ENCODE measurements at places on chromosomes 2 and 18.

DNA sequence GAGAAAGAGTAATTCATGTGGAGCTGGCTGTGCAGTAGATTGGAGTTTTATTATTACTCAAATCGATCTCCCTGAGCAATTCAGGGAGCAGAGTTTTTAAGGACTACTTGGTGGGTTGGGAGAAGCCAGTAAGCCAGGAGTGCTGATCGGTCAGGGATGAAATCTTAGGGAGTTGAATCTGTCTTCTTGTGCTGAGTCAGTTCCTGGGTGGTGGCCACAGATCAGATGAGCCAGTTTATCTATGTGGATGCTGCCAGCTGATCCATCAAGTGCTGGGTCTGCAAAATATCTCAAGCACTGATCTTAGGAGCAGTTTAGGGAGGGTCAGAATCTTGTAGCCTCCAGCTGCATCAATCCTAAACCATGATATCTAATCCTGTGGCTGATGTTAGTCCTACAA is 17.0 kb upstream of the UGT1A8 start:
- no peak for DNase-seq

DNA sequence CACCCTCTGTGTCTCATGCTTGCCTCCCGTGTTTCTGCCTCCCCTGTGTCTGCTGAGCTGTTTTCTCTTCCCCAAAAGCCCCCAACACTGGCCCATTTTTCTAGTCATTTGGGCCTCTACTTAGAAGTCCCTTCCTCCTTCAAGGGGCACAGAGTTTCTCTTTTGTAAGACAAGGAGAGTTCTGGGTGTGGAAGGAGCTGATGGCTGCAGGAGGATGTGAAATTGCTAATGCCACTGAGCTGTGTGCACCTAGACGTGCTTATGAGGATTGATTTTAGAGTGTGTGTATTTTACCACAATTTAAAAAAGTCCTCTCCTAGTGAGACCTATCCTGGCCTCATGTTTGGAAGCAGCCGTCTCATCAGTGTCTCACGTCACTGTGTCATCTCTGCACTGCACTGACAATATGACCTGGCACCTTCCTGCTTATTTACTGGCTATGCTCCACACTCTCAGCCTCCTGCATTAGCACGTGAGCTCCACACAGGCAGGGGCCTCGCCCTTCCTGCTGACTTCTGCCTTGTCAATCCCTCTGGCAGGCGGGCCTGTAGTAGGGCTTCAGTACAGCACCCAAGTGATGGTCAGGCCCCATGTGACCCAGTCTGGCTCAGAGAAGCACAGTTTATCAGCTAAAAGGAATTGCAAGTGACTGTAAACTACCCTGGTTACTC is 8.0 kb upstream of the MBP start:
- DNase-seq = no peak

DNA sequence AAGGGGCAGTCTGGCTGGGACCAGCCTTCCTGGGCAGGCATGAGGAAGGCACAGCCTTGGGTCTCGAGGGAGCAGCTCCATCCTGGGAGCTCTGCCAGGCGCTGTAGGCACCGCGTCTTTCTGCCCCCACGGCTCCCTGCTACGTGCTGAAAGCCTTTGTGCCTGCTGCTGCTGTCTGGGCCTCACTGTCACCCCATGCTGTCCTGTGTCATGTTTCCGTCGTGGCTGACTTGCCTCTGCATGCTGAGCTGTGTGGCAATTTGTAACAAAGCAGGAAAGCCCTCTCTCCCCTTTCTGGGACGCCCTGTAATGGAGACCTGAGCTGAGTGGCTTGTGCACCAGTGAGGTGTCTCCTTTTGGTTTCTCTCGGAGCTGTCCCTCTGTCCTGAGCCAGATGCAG is 152.5 kb downstream of the TSN start:
- DNase-seq = no peak

DNA sequence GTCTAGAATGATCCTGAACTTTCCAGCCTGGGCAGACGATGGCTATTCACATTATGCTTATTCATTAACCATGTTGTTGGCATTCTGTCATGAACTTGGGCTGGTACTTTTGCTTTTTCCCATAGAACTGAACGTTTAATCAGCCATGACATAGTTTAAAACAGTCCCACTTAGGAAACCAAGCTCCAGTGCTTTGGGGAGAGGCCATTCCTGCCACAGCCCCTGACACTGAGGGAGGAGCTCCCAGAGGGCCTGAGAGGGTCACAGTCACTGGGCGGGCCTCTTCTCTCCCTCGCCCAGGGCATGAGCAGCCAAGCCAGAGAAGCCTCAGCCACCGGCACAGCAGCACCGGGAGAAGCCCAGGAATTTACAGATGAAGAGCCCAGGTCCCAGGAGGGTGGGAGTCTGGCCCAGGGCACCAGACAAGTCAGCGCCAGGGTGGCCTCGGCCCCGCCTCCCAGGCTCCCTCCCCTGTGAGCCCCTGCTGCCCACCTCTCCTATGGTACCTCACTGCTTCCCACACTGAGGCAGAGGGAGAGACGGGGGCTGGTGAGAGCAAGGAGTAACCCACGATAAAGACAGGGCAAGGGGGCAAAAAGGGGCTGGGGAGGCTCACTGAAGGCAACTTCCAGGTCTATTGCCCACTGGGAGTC is 33.6 kb downstream of the MAL start:
- peak; percentile 25 for DNase-seq

DNA sequence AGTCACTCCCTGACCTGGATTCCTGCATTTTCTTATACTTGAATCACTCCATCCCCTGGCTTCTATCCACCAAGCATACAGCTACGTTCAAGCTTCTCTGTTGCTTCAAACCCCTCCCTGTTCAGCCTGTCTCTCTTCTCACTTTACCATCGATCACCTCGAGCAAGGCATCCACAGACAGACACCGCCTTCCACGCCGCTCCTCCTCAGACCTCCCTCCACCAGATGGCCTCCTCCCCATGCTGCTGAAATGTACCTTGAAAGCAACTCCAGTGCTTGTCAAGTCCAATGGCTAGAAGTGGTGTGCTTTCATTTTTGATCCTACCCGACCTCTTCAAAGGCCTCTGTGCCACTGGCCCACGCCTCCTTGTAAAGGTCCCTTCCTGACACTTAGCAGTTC is 131.3 kb upstream of the ACAA2 start:
- no peak for DNase-seq

GRCh38 chr2:196170213-196170605 is 1.2 kb downstream of the STK17B start:
- no peak for DNase-seq

DNA sequence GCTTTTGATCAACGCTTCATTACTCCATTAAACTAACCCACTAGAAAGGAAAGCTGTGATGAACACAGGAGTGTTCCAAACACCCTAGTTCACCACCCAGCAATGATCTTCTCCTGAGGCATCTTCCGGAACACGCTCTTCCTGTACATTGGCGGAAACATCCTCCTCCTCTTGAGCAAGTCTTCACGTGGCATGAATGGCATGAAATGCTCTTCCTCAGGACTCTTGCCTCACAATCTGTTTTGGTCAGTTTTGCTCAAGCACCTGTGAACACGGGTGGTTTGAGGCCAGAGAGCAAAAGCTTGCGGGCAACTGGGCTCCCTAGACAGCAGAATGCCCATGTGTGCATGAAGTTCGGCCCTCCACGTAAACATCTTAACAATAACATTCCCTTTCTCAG is 734.2 kb upstream of the SALL3 start:
- no peak for DNase-seq

GRCh38 chr2:47015206-47015605 is 99.6 kb upstream of the MCFD2 start:
- DNase-seq = no peak

DNA sequence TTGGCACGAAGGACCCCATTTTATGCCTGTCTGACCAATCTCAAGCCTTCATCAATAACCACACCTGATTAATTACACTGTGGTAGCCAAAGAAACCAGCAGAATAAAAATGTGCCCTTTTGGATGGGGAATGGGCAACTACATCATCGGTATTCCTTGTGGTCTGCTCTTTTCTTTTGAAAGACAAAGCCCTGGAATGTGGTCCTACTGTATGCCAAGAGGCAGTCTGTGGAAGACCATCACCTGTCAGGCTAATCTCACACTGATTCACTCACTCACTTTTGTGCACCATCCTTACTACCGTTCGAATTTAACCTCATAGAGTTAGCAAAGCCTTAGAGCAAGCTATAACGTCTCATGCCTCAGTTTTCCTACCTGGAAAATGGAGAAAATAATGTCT is 275.2 kb upstream of the LRRTM1 start:
- DNase-seq = no peak

DNA sequence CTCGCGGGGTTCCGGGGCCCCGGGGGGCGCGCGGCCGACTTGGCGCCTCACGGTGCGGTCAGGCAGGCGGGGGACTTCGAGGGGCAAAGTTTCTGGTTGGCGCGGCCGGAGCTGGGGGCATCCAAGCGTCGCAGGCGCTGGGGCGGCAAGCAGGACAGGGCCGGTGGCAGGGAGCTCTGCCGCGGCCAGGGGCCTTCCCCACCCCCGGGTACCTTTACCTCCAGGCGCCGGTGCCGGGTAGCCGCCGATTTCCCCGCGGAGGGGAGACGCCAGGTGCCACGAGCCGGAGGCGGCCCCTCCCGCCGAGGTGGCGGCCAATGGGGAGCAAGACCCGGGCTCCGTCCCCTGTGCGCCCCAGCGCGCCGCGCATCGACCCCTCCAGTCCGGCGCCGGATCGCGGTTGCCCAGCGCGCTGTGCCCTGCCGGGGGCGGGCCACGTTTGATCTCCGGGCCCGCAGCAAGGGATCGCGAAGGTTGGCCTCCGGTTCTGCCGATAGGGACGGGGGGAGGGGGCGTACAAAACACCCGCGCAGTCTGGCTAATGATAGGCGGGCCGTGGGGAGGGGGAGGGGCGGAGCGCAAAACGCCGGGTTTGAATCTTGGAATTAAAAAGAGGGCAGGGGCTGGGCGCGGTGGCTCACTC is at the start of gene ST8SIA5:
Gene ST8SIA5, minus strand, starts transcription at position 495 of the 643 bp plus-strand sequence. CDS start 545 bp downstream, outside the sequence.
- peak; percentile 41 for DNase-seq

- DNase-seq = no peak
Measured at GRCh38 chr2:29749843-29750242, 171.5 kb downstream of the ALK start.

- no peak for DNase-seq
Measured at GRCh38 chr18:13180614-13181375, 37.8 kb upstream of the LDLRAD4 start.

DNA sequence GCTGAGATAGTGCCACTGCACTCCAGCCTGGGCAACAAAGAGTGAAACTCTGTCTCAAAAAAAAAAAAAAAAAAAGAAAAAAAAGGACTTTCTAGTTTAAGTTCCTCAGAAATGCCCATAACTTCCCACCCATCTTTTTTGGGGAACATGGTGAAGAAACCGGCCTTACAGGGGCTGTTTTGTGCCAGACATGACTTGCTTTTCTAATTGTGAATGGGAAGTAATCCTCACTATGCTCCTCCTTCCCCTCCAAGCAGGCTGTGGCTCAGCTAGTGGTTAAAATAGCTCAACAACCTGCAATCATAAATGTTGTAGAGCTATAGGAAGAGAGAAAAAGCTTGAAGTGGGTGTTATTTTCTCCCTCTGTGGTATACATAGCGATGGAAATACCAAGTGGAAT is 34.1 kb upstream of the OLA1 start:
- DNase-seq = no peak

- DNase-seq = no peak
Measured at GRCh38 chr2:236753606-236754270, 184.1 kb downstream of the ACKR3 start.

- DNase-seq = no peak
Measured at GRCh38 chr2:43184339-43184895, 42.0 kb downstream of the ZFP36L2 start.

DNA sequence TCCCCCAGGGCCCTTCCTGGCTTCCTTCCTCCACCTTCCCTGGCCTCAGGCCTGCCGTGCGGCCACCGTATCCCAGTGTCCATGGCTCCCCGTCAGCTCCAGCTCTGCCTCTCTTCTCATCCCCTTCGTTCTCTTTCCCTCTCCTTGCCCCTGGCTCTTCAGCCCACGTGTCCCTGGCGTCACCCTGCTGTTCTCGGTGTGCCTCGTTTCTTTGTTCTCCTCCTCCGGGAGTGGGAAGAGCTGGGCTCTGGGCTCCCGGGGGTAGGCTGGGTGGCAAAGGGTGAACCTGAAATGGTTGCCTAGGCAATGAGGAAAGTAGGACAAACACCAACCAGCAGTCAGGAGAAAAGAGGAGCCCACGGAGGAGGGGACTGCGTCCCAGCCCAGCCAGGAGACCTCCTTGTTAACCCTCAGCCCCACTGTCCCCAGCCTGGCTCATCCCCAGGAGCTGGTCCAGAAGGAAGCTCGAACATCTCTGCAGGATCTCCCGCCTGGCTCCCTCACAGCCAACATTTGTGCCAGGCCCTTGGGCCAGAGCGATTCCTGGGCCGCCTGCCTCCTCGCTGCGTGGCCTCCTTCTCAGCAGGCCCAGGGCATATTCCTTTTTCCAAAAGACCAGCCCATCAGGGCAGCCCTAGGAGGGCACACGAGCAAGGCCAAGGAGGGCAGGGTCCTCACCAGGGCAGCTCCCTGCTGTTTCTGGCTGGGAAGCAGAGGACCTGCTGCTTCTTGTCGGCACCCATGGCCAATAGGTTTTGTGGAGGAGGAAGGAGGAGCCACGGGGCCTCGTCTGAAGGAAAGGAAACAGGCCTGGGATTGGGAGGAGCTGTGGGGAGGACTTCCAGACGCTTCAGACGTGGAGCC is 30.9 kb upstream of the DNMT3A start:
- DNase-seq = peak; percentile 18

DNA sequence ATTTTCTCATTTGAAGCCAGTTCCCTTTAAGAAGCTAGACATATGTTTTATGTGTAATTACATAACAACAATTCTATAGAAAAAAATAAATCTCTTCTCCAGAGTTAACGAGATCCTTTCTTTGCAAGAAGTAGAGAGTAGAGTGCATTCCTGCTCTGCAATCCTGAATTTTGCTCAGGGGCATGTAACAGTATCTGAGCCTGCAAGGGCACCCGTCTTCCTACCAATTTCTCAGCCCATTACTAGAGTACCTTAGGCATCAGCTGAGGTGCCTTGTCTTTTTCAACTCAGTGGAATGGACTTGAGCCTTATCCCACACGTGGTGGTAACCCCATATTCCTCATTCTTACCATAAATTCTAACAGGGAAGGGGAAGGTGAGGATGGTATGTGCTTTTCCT is 205.9 kb downstream of the IKZF2 start:
- no peak for DNase-seq

DNA sequence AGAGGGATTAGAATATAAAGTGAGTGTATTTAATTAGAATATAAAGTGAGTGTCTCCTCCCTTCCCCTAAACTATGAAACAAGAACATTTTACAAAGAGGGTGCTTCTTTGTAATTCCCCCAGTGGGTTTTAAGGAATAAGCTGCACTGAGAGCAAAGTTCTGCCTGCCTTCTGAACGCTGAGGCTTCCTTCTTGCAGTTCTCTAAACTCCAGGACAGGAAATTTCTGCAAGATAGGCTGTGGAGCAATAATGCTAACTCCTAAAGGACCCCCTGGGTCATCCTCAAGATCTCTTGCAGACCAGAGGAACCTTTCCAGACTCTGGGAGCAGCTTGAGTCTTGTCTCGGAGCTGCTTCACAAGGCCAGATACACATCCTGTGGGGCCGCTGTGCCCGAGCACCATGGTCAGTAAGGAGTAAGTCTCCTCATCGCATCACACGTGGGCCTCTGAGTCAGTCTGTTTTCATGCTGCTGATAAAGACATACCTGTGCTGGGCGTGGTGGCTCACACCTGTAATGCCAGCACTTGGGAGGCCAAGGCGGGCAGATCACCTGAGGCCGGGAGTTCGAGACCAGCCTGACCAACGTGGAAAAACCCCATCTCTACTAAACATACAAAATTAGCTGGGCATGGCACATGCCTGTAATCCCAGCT is 87.5 kb upstream of the KCNE4 start:
- DNase-seq = no peak

- no peak for DNase-seq
Measured at GRCh38 chr18:29034113-29034856, 857.4 kb upstream of the CDH2 start.
